ENCODE measurements at places on chromosomes 1 and 21.

DNA sequence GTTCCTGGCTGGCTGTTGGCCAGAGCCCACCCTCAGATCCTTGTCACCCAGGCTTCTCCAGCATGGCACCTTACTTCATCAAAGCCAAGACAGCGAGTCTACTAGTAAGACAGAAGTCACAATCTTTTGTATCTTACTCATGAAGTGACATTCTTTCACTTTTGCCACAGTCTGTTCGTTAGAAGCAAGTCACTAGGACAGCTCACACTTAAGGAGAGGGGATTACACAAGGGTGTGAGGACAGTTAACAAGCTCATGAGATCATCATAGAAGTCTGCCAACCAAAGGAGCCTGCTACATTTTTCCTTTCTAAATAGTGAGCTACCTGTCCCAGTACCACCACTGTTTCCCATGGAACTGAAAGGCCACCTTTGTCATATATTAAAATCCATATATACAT, 61.5 kb downstream of the PACC1 start:
- no peak for DNase-seq

- no peak for DNase-seq
Observed at GRCh38 chr1:22509815-22510214, 53.5 kb upstream of the EPHA8 start.

DNA sequence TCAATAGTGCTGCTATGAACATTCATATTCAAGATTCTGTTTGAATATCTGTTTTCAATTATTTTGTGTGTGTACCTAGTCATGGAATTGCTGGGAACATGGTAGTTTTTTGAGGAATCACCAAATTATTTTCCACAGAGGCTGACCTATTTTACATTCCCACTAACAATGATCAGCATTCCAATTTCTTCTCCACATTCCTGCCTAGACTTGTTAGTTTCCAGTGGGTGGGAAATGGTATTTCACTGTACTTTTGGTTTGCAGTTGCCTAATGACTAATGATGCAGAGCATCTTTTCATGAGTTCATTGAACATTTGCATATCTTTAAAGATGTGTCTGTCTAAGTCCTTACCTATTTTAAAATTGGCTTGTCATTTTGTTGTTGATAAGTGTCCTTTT, 1182.6 kb upstream of the B3GALT2 start:
- no peak for DNase-seq

DNA sequence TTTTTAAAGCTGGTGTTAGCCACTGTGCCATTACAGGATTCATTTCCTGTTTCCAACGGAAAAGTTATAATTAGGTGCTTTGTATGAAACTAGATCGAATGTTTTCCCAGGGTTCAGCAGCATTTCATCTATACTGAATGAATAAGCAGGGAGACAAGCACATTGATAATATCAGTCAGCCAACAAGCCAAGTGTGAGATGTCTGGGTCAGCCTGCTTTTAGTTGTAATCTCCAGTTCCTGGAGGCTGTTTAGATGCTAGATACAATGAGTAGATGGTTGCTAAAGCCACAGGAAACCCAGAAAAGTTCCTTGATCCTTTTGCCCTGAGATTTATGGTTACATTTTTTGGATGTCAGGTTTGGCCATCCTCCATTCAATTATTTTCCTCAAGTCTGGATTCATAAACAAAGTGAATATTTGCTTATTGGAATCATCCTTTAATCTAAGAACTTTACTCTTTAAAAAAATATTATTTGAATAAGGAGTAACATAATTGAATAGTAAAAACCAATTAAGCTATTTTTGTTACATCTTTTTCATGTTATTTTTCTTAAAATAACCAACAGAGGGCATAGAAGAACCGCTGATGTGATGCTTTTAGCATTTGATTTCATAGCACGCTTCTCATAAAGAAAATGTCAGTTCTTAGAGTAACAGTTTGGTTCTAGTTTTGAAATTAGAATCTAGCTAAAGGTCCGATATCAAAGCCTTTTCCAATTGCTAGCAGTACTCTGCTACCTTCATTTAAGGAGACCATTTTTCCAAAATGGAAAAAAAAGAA, 76.6 kb downstream of the HSPA13 start:
- no peak for DNase-seq

DNA sequence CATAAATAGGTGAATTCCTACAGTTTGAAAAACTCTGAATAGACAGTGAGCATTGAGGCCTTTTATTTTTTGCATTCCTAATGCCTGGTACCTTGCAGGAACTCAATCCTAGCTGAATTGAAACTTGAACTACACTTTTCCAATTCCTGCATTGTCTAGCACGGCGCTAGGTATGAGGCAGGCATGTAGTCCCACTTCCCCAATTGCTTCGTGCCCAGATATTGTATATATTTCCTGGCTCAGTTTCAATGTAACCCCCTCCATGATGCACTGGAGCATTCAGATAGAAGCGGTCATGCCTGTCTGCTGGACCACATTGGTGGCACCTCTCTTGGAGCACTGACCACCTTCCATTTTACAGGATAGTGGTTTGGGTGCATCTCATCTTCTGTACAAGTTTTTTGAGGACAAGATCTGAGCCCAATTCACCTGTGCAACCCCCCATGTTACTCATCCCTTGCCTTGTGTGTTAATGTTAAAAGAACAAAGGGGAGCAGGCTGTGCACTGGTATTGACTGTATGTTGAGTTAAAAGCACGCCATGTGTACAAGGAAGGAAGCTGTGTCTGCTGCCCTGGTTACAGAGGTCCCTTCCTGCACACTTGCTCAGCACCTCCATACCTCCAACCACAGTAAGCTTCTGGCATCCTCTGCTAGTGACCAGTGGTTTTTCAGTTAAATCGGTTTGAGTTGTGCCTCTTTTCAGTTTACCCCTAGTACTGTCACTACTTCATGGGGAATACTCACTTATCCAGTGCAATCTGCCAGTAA, 10.0 kb upstream of the RAB7B start:
- no peak for DNase-seq

GRCh38 chr21:15626031-15626430, 103.8 kb upstream of the USP25 start:
- no peak for DNase-seq

GRCh38 chr1:164667001-164667400, 108.0 kb downstream of the PBX1 start:
- no peak for DNase-seq

GRCh38 chr1:235013512-235013911, 115.1 kb downstream of the TOMM20 start:
- DNase-seq: no peak

GRCh38 chr1:118488787-118489186, 303.8 kb upstream of the SPAG17 start:
- DNase-seq: no peak

- DNase-seq: no peak
Observed at GRCh38 chr1:203627851-203628200, 1.2 kb downstream of the ATP2B4 start.

DNA sequence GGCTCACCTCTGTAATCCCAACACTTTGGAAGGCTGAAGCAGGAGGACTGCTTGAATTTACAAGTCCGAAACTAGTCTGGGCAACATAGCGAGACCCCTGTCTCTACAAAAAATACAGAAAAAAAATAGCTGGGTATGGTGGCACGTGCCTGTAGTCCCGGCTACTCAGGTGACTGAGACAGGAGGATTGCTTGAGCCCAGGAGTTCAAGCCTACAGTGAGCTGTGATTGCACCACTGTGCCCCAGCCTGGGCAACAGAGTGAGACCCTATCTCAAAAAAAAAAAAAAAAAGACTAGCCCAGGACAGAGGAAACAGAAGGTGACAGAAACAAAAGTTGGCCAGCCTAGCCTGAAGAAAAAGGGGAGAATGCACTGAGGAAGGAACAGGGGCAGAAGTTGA, 21.2 kb downstream of the ARMH1 start:
- no peak for DNase-seq

- no peak for DNase-seq
Observed at GRCh38 chr1:224564454-224565084, 51.5 kb upstream of the CNIH3 start.

- peak; percentile 86 for DNase-seq
Observed at GRCh38 chr1:24932284-24932683, 2.2 kb upstream of the RUNX3 start.

- DNase-seq: no peak
Observed at GRCh38 chr1:190098107-190098506, 379.6 kb downstream of the BRINP3 start.

DNA sequence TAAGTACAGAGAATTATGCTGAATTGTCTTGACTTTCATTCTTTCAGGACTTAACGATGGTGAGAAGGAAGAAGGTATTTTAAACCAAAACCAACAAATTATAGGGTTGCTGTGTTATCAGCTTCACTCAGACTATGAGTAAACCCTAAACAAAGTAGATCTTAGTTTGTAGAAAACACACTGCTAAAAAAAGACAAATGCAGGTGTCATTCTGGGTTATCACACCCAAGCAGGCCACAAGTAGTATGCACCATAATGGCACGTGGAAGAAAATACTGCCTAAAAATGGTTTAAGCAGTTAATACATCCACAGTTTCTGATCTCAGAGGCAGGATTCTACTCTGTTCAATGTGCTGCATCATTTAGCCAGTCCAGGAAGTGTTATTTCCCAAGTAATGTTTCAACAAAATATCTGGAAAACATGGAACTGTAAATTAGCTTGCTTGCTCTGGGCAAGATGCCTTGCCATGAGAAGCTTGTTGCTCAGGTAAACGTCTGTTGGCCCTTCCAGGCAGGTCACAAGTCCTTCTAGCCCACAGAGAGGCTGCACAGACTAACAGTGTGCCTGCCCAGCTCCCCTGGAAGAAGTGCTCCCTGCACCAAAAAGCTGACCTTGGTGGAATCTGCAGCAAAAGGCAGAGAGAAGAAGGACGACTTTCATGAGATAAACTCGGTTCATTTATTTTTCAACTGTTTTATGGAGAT, 4.1 kb downstream of the DIPK1A start:
- no peak for DNase-seq

- DNase-seq: no peak
Observed at GRCh38 chr21:44815852-44816628, 1.8 kb downstream of the SUMO3 start.

- peak; percentile 79 for DNase-seq
Observed at GRCh38 chr1:155970531-155971167, 7.7 kb downstream of the ARHGEF2 start.

DNA sequence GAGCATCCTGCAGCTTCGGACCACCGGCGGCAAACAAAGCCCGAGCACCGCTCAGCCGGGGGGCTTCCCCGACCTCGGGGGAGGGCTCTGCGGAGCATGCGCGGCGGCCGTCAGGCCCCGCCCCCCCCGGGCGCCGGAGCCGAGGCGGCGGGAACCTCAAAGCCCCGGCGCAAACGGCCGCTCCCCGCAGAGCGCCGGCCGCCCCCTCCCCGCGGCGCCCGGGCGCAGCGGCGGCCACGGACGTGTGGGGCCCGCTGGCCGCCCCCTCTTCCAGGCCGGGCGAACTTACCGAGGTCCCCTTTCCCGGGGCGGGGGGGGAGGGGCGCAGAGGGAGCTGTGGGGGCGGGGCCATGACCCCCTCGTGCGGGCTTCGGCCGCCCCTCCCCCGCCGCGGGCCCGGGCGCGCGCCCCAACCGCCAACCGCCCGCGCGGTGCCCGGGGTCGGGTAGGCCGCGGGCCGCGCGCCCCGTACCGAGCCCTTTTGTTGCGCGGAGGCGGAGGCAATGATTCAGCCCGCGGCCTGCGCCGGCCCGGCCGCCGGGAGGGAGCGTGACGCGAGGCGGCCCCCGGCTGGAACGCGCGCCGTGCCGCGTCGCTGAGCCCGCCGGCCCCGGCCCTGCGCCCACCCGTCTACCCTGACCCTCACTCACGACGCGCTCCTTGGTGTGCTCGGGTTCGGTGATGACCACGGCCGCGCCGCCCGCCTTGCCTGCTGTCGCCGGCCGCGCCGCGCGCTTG, 1.7 kb downstream of the RCC2 start:
- peak; percentile 88 for DNase-seq

DNA sequence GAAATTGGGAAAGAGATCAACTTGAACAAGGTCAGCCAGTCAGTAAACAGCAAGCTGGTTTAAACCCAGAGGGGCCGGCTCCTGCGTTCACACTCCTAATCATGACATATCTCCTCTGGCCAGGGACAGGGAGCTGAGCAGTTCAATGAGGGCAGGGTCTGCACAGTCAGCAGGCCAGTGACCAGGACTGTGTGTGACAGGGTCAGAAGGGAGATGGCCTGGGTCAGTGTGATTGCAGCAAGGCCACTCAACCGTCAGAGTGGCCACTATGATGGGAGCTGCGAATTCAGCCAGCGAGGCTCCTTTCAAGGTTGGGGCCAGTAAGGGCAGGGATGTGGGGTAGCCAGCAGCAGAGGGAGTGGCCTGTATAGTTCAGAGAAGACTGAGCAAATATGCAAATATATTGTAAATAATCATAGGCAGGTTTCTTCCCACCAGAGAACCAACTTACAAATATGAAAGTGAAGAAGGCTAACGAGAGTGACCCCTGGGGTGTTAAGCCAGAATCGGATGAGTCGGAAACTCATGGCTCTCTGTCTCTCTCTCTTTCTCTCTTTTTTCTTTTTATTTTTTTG, 20.0 kb downstream of the NOL9 start:
- no peak for DNase-seq

DNA sequence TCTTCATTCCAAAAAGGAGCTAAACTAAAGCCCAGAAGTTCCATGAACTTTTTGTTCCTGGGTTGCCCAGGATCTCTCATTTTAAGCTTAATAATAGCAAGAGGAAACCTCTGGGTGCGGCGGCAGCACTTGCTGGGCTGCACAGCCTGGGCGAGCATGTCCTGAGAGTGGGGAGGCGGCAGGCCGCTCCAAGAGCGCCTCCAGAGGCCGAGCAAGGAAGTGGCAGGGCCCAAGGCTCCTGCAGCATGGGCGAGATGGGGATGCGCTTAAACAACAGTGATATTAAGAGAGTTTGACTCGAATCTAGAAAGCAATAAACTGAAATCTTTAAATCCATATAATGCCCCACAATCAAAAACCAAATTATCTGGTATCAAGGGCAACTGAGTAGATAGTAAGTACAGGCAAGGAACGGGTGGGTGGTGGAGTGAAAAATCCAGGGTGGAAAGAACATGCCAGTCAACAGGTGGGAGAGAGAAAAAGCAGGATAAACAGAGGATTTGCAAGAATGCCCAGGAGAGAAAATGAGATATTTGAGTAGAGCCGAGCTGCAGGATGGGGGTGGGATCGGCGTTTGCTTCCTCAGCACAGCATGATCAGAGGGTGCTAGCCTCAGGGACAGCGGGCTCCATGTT, 14.1 kb upstream of the TNR start:
- peak; percentile 64 for DNase-seq

- DNase-seq: no peak
Observed at GRCh38 chr1:186629341-186629740, 50.9 kb downstream of the PTGS2 start.

DNA sequence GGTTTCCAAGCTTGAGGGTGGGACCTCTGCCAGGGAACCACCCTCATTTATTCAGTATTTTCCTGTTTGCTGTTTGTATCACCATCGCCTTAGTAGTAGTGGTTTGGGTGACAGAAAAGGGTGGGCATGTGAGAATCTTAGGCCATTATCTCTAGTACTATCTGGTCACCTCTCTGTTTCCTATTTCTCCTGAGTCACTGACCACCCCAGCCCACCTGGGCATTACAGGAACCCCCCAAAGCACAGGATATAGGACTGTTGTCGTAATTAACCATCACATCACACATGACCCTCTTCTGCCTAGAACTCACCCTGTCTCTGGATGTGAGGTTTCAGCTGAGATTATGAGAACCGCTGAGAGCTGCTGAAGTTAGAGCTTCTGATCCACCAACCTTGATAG, 60.4 kb downstream of the IL23R start:
- no peak for DNase-seq

Data from germinal center (tissue), 1 donor.